Calu3 (cell line): ENCODE measurements at places on chromosomes 7 and 10.

- DNase-seq = no peak
Measured at GRCh38 chr10:5559642-5560141, 34.9 kb downstream of the CALML3 start.

DNA sequence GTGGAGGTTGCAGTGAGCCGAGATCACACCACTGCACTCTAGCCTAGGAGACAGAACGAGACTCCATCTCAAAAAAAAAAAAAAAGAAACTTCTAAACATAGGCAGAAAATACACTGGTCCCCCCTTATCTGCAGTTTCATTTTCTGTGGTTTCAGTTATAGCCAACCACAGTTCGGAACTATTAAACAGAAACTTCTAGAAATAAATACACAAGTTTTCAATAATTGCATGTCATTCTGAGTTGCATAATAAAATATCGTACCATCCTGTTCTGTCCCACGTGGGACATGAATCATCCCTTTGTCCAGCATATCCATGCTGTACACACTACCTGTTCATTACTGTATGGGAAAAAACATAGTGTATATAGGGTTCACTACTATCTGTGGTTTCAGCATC is 8.0 kb downstream of the XRCC2 start:
- no peak for DNase-seq

DNA sequence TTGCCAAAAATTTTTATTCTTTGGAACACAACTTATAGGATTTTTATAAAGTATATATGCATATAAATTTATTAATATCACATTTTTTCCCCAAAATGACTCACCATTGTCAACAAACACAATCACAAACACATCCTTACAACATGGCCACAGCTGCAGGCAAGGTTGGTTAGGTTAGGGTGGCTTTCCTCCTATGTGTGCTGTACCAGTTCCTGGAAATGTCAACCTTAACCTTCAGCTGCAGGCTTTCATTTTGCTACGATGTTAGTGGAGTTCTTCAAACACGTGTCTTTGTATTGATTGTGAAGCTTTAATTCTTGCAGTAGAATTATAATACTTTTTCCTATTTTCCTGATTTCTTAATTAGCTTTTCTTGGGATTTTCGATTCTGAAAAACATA is 185.8 kb downstream of the PTEN start:
- DNase-seq = no peak

DNA sequence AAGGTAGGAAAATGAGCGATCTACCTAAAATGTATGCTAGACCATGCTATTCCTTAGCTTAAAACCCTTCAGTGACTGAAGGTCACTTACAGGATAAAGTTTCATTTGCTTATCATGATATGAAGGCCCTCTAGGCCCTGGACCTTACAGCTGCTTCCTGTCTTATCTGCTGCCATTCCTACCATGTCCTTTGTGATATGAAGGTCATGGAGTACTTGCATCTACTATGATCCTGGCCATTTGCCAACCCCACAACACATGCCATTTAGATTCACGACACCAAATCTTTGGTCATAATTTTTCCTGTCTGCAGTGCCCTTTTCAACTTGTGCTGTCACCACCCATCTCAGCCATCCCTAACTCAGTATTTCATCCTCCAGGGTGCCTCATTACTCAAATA is 181.8 kb upstream of the MDFIC start:
- no peak for DNase-seq

GRCh38 chr7:24026351-24026750 is 257.6 kb upstream of the NPY start:
- no peak for DNase-seq

DNA sequence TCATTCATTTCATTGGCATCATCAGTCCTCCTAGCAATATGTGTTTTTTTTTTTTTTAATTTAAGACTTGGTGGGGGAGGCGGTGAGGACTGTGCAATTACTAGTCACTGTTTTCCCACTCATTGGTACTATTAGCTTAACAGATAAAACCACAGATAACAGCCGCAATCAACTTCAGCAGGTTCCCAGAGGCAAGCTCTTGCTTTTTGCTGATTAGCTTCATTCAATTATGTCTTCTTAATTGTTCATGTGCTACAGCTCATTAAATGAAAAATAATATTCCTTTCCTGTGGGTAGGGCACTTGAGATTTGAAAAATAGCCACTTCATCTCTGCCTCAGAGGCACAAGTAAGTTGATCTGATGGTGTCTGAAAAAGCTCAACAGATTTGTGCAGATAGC is 215.5 kb downstream of the PCDH15 start:
- peak; percentile 1 for DNase-seq

DNA sequence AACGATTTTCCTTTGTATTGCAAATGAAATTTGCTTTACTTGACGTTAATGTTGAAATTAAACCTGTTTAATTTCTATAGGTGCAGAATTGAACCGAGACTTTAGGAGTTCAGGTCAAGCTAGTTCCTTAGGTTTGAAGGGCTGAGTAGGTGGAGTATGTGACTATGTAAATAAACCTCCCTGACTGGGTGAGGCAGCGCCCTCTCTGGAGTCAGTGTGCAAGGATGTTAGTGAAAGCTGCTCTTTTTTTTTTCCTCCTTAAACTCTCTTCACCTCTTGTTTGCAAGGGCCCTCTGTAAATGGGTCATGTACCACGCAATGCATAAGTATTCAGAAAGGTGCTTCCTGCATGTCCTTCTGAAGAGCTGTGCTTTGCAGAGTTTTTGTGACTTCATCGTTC is 33.8 kb downstream of the GALNT17 start:
- no peak for DNase-seq

- peak; percentile 16 for DNase-seq
Measured at GRCh38 chr7:77537136-77537777, at the start of gene PTPN12. PTPN12 (plus strand) TSS chr7:77537295; CDS start chr7:77537547, 252 bp downstream.

DNA sequence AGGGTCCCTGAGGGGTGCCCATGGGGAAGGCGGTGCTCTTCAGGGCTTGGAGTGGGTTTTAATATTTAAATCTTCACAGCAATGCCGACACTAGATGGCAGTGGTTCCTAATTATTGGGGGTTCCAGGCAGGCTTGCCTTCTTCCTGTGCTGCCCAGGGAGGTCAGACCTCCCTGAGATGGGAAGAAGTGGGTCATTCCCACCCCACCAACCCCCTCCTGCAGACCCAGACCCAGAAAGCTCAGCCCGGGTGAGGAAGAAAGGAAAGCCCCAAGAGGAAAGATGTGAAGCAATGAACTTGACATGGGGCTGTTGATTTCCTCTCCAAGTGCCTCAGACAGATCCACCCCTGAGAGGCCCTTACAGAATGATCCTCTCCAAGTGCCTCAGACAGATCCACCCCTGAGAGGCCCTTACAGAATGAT is 85.1 kb upstream of the LANCL2 start:
- peak; percentile 84 for DNase-seq

DNA sequence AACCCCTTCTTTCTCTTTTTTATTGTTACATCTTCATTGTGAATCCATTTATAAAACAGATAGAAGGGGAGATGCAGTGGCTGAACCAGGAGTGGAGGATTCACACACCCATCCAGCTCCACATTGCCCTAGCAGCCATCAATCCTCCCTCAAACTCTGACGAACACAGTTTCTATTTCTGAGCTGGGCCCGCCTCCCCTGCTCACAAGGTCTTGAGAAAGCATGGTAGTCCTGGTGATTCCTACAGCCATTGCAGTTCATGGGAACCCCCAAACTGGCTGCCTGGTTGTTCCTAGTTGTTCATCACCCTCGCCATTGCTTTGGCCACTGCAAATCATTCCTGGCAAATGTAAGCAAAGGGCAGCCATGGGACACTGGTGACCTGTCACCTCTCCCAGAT is 258.5 kb upstream of the AOAH start:
- no peak for DNase-seq

DNA sequence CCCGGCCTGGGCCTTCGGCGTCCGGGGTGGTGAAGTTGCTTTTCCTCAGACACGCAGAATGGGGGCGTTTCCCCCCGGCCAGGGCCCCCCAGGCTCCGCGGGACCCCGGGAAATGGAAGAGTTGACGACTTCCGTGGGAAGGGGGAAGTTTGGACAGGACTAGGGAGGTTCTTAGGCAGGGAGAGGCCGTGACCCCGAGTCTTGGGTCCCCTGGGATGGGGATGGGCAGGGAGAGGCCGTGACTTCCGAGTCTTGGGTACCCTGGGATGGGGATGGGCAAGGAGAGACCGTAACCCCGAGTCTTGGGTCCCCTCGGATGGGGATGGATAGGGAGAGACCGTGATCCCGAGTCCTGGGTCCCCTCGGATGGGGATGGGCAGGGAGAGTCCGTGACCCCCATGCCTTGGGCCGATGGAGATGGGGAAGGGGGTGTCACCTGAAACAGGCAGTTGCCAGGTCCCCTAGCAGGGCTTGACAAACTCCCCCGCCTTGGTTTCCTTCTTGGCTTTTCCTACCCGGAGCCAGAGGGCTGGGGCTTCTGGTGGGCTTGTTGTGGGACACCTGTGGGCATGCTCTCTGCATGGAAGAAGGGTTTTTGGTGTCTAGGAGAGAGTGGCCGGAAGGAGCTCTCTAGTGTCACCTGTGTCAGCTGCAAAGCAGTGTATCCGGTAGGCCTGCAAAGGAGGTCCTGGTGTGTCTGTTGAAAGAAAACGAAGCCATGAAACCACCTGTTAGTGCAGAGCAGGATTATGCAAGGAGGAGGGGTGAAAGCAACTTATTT is 1.1 kb downstream of the TRRAP start:
- DNase-seq = peak; percentile 33

- no peak for DNase-seq
Measured at GRCh38 chr7:8441106-8441965, 7.9 kb downstream of the NXPH1 start.

DNA sequence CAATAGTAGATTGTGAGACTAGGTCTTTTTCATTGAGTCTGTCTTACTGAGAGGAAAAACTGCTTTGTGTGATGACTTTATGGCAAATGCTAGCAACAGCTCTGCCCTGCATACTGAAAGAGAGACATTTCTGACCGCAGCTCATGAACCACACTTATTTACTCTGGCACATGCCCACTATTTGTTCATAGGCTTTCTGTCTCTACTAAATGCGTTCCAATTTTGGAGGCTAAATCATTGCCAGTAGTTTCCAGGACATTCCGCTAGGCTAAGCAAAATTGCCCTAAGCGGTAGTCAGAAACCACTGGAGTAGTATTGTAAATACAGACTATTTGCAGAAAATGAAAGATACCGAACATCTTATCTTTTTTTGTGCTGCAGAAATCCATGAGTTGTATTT is 55.6 kb upstream of the DLX6 start:
- DNase-seq = no peak

GRCh38 chr7:27201580-27202017 is 1.7 kb upstream of the HOXA13 start:
- no peak for DNase-seq

- no peak for DNase-seq
Measured at GRCh38 chr10:102444851-102445250, 6.5 kb downstream of the C10orf95 start.

GRCh38 chr10:88234297-88234696 is 348.8 kb downstream of the RNLS start:
- DNase-seq = peak; percentile 5

- no peak for DNase-seq
Measured at GRCh38 chr10:131955591-131956340, 26.0 kb downstream of the BNIP3 start.

- no peak for DNase-seq
Measured at GRCh38 chr7:74173491-74173865, 678 bp upstream of the EIF4H start.

GRCh38 chr7:34787586-34787985 is 129.6 kb downstream of the NPSR1 start:
- no peak for DNase-seq

- peak; percentile 44 for DNase-seq
Measured at GRCh38 chr7:16609842-16610450, 35.6 kb downstream of the ANKMY2 start.

DNA sequence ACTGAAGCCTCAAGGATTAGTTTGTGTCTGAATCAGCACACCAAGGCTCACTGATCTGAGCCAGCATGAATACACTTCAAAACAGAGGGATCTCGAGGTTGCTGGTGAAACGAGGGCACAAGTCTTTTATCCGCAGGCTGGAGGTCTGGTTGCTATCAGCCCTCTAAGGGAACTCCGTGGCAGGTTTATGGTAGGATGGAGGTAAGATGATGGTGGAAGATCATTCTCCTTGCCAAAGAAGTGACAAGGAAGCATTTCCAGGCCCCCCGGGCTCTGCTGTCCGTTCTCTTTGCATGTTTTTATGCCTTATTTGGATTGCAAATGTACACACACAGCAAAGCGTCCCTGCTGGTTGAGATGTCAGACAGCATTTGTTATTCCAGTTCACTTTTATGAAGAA is 268.3 kb downstream of the ARHGAP12 start:
- DNase-seq = no peak

- DNase-seq = no peak
Measured at GRCh38 chr10:123896246-123896927, 4.8 kb upstream of the CPXM2 start.

DNA sequence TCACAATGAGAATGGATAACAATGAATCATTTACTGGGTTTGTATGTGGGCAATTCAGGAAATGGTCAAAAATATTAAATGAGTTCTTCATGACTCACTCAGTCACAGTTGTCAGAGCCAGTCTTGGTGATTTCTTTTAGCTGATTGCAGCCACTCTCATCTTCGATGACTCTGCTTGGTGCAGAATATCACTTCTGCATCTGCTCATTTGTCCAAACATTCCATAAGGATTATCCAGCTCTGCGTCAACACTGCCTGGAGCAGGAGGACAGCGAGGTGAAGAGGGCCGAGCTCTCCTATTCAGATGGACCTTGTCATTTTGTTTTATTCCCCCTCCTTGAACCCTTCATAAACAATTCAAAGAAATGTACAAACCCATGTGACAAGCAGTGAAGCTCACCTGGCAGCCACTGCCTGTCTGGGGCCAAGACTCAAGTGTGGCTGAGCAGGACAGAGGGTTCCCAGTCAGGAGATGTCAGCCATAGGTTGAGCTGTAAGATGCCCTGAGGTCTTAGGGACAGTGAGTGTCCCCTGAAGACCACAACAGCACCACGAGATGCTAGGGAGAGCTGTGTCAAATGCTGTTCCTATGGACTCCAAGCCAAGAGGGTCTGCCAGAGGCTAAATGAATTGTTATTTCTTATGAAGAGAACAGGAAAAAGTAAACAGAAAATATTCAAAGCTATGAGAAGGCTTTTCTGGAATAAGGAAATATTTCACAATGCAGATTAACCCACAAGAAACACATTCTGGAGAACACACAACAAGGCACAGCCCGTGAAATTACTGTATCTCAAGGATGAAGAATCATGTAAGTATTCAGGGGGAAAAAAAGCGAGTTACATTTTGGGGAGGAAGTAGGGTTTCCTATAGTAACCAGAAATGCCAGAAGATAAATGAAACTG is 33.1 kb upstream of the EGFR start:
- DNase-seq = no peak

DNA sequence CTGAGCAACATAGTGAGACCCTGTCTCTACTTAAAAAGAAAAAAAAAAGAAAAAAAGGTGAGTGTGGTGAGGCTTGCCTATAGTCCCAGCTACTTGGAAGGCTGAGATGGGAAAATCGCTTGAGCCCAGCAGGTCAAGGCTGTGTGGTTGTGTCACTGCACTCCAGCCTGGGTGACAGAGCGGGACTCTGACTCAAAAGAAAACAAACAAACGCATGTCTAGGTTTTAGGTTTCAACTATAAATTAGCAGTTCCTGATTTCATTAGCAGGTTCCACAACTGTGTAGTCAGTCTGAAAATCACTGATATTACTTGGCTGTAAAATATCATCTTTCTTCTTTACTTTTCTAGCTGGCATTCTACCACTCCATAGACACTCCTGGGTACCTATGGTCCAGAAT is 155.7 kb upstream of the HGF start:
- DNase-seq = no peak
